Activated effector memory CD4-positive, alpha-beta T cell treated with anti-CD3 and anti-CD28 coated beads, Interleukin-2, amount 50 U/mL, for 16 hours (primary cell): ENCODE measurements at places on chromosomes 12 and 14.

GRCh38 chr12:120668868-120669840 is 17.8 kb upstream of the MLEC start:
- no peak for DNase-seq

DNA sequence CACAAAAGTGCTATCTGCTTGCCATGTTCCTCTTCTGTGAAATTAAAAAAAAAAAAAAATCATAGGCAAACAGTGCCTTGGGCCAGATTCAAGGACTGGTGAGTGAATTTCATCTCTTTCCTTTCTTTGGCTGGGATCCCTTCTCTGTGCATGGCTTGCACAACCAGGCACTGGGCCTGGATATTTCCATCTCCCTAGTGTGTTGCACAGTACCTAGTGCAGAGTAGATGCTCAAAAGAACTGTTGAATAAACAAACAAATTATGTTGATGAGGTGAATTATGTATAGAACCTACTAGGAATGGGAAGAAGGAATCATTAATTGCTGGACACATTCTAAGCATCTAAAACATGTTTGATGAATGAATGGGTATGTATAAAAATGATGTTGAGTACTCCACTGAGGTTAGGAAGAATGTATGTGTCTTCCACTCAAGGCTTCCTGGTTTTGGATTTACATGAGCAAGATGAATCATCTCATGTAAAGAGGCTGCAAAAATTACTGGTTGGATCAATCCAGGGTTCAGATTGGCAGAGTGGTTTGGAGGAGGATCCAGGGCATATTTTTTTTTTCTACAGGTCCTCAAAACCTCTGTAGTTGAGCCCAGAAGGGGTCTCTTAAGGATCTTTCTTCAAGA is 93.2 kb downstream of the EMP1 start:
- no peak for DNase-seq

GRCh38 chr12:46266382-46266791 is 2.5 kb downstream of the SLC38A1 start:
- DNase-seq, result peak; percentile 78

DNA sequence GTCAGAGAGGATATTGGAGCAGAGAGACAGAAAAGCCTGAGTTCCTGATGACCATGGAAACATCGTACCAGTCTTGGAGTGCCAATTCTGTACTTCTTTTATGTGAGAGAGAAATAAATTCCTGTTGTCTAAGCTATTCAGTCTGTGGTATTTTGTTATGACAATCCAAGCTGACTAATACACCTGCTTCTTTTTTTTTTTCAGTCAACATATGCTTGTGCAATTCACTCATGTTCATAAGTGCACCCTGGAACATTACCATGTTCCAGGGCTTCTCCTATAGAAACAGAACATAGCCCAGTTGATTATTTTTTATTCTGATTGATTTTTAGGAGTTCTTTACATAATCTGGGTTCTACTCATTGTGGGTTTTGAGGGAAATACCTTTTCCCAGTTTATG is 1.7 kb upstream of the CHPT1 start:
- DNase-seq, result no peak

GRCh38 chr12:27555925-27556778 is 32.1 kb downstream of the PPFIBP1 start:
- no peak for DNase-seq

DNA sequence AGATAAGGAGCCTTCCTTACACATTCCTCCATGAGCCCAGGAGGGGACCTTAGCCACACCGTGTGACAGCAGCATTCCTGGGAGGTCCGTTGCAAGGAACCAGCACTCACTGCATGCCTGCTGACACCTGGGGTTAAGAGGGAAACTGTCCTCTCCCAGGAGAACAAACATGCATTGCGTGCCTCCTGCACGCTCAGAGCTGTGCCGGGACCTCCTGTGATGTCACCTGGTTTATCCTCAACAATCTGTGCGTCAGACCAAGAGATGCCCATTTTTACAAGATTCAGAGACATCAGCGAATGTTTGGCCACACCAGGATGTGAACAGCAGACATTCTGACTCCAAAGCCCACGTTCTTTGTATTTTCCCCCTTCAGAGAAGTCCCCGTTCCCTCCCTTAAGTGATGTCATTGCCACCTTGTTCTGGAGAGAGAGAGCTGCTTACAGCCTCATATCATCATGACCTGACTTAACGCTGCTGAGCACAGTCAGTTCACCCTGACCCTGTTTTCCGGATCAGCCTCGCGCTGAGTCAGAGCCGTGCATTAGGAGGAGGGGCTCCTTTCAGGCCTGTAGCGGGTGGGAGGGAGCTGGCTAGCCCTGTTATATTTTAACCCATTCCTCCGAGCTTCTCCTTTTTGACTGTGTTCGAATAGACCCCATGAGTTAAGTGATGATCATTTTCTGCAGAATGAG is 36.2 kb downstream of the TMEM120B start:
- peak; percentile 70 for DNase-seq

DNA sequence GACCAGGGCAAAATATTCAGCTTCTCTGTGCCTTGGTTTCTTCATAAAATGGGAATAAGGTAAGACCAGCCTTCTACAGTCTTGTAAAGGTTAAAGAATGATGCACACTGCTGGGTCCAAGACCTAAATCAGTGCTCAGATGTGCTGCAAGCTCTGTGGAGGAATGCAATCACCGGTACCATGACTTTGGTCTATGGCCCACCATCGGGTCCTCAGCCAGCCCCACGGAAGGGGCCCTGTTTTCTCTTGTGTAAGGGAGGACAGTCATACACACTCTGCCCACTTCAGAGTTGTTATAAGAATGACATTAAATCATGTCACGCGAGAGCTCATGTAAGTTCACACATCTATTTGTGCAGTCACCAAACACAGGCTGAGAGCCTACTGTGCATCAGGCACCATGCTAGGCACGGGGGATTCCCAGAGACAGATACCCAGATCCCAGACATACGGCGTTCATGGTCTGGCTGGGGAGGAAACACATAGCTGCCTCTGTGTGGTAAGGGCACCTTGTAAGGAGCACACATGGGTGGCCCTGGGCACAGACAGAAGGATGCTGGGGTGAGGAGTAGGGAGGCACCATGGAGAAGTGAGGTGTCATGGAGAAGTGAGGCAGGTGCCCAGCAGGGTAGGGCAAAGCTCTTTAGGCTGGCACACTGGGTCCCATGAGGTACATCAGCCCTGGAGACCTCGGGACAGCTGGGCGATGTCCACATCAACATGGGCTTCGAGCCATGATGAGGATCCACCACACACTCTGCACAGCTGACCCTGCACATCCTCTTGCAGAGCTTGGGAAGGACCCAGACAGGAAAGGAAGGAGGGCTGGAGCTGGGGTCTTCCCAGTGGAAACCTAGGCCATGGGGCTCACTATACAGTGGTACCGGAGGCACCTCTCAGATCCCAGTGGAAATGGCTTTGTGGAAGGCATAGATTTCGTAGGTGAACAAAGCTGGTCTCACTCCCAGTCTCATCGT is 190.4 kb upstream of the DIO3 start:
- DNase-seq, result no peak

DNA sequence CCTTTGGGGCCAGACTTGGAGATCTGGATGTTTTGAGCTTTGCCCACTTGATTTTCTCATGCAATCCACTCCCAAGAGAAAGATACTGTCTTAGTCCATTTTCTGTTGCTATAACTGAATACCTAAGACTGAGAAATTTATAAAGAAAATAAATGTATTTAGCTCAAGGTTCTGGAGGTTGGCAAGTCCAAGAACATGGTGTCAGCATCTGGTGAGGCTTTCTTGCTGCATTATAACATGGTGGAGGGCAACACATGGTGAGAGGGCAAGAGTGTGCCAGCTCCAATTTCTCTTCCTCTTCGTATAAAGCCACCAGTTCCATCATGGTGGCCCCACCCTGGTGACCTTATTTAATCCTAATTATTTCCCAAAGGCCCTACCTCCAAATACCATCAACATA is 39.6 kb upstream of the NFKBIA start:
- DNase-seq, result no peak

GRCh38 chr14:52020866-52021717 is 31.7 kb downstream of the RTRAF start:
- DNase-seq, result no peak

DNA sequence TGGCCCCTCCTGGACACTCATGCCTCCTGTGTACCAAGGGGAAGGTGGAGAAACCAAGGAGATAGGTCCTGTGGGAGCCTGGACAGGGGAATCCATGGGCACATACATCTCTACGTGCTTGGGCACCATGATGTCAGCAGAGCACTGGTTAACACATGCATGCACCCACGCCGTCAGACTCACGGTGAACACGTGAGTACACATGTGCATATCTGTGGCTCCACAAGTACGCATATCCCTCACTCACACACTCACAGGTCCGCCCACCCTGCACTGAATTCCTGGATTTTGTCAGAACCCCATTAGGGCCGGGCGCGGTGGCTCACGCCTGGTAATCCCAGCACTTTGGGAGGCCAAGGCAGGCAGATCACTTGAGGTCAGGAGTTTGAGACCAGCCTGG is 29.1 kb upstream of the COX6A1 start:
- DNase-seq, result no peak

GRCh38 chr12:68784015-68784414 is 24.0 kb upstream of the MDM2 start:
- no peak for DNase-seq

DNA sequence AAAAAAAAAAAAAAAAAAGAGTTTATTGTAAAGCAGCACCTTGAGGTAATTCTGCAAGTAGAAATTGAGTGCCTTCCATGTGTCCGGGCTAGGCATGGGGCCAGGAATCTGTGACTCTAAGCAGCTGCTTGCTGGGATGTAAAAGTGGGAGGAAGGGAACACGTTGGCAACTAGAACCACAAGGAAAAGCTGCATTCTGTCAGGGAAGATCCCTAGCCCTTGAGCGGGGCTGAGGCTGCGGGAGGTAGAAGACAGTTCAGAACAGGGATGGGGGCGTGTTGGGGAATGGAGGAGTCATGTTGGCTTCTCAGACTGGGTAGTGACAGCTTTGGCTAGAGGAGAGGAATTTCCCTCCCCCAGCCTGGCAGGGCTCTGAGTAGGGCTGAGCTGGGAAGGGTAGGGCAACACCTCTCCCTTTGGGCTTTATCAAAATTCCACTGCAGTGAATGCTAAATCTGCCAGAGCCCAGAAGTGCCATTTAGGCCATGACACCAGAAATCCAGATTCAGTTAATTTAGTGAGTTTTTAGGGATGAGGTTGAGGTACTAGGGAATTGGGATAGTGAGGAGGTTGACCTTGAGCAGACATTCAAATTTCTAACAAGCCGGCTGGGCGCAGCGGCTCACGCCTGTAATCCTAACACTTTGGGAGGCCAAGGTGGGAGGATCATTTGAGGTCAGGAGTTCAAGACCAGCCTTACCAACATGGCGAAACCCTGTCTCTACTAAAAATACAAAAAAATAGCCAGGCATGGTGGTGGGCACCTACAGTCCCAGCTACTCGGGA is 3.4 kb upstream of the TRAFD1 start:
- peak; percentile 33 for DNase-seq

- DNase-seq, result no peak
These were observed 17.4 kb downstream of the FOXN4 start for GRCh38 chr12:109291521-109292341.

DNA sequence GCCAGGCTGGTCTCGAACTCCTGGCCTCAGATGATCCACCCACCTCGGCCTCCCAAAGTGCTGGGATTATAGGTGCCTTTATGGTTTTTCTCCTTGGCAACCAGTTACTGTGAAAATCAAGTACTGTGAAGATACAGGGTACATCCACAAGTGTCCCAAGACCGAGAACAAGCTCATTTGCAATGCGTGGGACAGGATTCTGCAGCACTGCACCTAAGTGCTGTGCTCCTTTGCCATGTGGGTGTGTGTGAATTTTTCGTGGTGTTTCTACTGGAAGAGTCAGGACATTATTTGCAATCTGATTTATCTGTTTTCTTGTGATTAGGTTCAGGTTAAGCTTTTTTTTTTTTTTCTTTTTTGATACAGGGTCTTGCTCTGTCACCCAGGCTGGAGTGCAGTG is 7.1 kb upstream of the C14orf93 start:
- DNase-seq, result no peak

DNA sequence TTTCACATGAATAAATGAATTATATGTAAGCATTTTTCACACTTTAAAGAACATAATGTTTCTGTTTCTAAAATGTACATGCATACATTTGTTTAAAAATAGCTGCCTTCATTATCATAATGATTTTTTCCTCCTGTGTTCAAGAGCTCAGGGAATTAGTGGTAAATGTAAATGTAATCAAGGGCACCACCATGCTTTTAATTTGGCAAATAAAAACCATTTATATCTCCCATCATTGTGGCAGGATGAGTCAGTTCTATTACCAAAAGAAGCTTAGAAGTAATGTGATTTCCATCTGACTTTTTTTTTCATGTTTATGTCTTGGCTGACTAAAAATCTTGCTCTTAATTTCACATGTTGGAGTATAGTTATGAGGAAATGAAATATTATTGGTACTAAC is 176.1 kb downstream of the GXYLT1 start:
- DNase-seq, result no peak

- no peak for DNase-seq
These were observed 321.0 kb downstream of the TMEM121 start for GRCh38 chr14:105847400-105847799.

- no peak for DNase-seq
These were observed 70.0 kb downstream of the DIP2B start for GRCh38 chr12:50574601-50575348.

GRCh38 chr14:95488376-95489213 is 27.9 kb downstream of the SYNE3 start:
- DNase-seq, result no peak

DNA sequence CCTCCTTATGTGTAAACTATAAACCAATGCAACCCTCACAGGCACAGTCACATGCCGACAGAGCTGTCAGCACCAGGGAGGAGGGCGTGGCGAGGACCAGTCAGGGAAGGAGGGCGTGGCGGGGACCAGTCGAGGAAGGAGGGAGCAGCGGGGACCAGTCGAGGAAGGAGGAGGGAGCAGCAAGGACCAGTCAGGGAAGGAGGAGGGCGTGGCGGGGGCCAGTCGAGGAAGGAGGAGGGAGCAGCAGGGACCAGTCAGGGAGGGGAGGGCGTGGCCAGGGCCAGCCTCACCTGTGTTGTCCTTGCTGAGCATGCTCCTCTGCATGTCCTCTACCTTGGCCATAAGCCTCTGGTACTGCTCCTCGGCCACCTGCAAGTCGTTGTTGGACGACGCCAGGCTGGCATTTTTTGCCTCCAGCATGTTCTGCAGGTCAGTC is 24.2 kb downstream of the GOLGA3 start:
- DNase-seq, result no peak

- no peak for DNase-seq
These were observed 91.2 kb downstream of the KIF26A start for GRCh38 chr14:104229534-104230055.

- no peak for DNase-seq
These were observed 46.5 kb upstream of the SAV1 start for GRCh38 chr14:50714450-50715073.

- DNase-seq, result no peak
These were observed 172.5 kb upstream of the FOXN3 start for GRCh38 chr14:89589400-89590118.
